ENCODE measurements at places on chromosomes 12 and 14. TPM values are rescaled to one million over a fixed set of nuclear protein-coding genes. Genes with fewer than 3 reads are reported as not detected.

MANSC4 gene
- not detected for total RNA-seq

CLEC4A gene
- 0.74 TPM for total RNA-seq

PPM1H gene
- total RNA-seq = 0.06 TPM

SERPINA3 gene
- total RNA-seq = not detected

HSPB8 gene
- total RNA-seq = not detected

SYT1 gene
- total RNA-seq = not detected

CEBPE gene
- total RNA-seq = 2.1 TPM

FGF23 gene
- not detected for total RNA-seq

OR11H6 gene
- not detected for total RNA-seq

SIX4 gene
- total RNA-seq = not detected

PLEKHH1 gene
- 1.0 TPM for total RNA-seq

IAPP gene
- not detected for total RNA-seq

WNT1 gene
- 2.0 TPM for total RNA-seq

HCAR1 gene
- 0.17 TPM for total RNA-seq
